Endodermal cell (in vitro differentiated cells): ENCODE measurements at places on chromosomes 11 and 22. TPM values are rescaled to one million over a fixed set of nuclear protein-coding genes. Genes with fewer than 3 reads are reported as not detected.

- peak; percentile 70 for DNase-seq
These were observed 861 bp upstream of the LTBP3 start for GRCh38 chr11:65558930-65559509.

DNA sequence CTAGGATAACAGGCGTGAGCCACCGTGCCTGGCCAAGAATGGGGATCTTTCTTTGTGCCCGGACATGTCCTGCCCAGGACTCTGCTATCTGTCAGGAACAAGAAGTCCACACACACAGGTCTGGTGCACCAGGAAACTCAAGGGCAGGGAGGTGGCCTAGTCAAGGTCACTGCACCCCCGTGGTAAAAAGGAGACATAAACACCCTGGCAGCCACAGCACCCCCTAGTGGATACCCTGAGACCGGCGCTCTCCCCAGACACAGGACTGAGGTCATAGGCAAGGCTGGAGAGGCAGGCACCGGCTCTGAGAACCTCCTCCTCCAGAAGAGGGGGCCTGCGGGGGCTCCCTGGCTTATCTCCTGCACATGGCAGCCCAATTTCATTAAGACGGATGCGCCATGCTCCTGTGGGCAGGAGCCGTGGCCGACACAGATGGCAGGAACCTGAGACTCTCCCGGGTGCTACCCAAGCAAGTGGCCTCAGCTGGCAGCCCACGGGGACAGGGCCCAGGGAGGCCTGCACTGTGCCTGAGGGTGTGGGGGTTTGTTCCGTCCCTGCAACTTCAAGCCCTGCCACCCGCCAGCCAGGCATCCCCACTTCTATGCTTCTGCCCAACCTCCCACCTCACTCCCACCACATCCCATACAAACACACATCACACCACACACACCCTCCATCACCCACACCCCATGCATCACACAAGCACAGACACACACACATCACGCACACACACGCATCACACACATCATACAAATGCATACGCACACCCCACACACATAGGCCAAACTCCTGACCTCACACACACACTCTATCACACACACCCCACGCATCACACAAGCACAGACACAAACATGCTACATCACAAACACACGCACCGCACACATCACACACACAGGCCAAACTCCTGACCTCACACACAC lies 19.6 kb downstream of the MACROD1 start:
- peak; percentile 91 for DNase-seq

DNA sequence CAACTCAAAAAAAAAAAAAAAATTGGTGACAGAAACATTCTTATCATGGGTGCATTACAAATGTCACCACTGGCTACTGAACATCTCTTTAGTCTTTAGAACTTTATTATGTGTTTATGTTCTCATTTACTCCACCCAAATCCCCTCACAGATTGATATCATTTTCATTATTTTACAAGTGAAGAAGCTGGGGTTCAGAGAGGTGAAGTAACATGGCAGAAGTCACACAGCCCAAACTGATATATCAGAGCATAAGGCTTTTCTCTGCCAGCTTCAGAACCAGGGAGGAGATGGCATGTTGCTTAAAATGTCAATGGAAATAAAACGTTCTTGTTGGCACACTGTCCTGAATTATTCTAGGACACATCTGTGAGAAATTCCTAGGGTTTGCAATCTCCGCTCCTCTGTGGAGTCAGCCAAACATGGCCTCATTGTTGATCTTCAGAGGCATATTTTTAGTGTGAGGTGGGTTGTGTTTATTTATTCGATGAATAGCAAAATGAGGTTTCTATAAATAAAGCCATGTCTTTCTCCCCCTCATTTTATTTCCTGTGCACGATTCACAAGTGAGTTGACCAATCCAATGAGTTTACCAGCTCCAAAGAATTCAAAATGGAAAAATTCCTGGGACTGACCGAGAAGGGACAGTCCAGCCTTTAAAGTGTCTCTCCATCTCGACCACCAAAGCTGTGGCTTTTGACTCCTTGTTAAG lies 72.9 kb upstream of the ANO1 start:
- no peak for DNase-seq

DNA sequence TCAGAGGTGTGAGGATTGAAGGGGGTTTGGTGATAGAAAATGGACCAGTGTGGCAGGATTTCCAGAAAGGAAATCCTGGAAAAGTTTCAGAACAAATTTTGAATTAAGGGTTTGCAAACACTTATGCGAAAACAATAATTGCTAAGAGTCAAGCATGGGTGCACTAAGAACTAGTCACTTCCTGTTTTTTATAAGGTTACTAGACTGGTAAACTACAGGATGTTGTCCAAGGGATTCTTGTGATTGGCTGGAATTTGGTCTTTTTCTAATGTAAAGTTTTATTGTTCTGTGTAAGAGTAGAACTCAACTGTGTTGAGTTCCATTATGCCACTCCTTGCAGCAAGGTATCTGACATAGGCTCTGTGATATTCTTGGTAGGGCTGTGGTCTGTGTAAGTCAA lies 54.1 kb downstream of the LIF start:
- DNase-seq, result no peak

DNA sequence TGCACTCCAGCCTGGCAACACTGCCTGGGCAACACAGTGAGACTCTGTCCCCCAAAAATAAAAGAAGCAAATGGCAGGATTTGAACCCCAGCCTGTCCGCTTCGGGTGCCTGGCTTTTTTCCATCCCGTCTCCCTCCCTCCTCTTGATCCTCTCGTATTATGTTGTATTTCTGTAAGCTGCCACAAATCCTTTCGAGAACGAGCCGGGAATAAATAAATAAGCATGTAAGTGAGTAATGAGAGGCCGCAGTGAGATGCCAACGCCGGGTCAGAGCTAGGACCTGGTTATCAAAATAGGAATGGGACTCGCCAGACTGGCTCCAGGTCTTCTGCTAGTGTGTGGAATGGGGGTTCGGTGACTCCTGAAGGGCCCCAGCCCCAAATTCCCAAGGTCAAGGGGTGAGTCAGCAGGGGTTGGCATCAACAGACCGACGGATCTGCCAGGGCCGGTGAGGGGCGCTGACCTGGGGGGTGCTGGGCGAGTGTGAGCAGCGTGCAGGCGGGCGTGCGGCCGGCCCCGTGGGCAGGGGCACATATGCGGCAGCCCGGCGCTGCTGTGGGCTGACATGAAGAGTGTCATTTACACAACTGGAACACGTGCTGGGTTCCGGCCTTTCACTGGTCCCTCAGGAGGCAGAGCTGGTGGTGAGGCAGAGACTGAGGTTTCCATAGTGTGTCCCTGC lies 47.8 kb downstream of the FLRT1 start:
- no peak for DNase-seq

DNA sequence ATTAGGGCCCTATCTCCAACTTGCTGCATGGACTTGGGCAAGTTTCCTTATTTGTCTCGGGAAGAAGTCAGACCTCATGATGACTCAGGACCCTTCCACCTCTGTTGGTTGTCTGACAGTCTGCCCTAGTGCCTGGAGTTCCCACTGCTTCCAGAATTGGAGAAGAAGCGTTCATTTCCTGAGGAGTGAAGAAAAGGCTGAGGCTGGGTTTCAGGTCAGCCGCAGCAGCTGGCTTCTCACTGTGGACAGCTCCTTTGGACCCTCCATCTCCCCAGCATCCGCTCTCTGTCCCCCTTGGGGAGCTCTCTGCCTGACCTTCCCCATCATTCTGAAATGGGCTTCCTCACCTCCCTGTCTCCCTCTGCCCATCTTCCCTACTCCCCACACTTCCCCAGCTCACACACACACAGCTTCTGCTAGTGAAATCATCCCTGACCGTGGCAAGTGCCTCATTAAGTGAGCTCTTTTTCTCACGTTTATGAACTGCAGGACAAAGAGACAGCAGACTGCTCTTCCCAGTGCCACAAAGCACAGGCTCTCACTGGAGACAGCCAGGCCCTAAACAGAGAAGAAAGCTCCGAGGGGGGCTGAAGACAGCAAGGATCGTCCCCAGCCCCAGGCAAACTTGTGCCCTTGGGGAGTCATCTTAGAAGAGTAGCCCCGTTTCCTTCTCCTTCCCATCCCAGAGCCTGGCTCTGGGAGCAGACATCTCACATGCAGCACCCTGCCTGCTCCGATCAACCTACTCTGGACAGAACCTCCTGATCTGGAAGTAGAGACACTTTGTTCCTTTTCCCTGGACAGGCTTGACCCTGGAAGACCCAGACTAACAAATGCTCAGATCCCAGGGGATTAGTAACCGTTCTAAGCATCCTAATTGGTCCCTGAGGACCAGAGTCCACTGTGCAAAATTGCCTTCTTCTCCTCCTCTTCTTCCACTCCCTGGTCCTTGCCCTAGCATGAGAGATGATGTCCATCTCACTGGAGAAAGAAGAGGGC lies 157.9 kb downstream of the FEZ1 start:
- DNase-seq, result peak; percentile 42

- no peak for DNase-seq
These were observed 8.3 kb upstream of the FOLR2 start for GRCh38 chr11:72208281-72208680.

- no peak for DNase-seq
These were observed 35.5 kb upstream of the FGF3 start for GRCh38 chr11:69854713-69855112.

GRCh38 chr11:36333897-36334296 lies 37.8 kb downstream of the PRR5L start:
- peak; percentile 74 for DNase-seq

GRCh38 chr11:38130976-38131375 lies 1532.9 kb upstream of the RAG2 start:
- DNase-seq, result no peak

- DNase-seq, result no peak
These were observed 18.1 kb upstream of the PLET1 start for GRCh38 chr11:112278803-112279202.

GRCh38 chr11:28738549-28738948 lies 630.4 kb downstream of the METTL15 start:
- no peak for DNase-seq

The LRRC74B gene
- total RNA-seq, result 0.12 TPM in 1 of 3 replicates, not detected in the others

The PGR gene
- total RNA-seq, result not detected in 3 replicates

The ARHGAP8 gene
- 44.9 to 63.8 TPM (median 51.3 TPM) in 3 replicates for total RNA-seq

The RASD2 gene
- 0.24 and 0.47 TPM in 2 replicates for total RNA-seq
